Left cardiac atrium (tissue), 4 donors: ENCODE measurements at places on chromosomes 13 and 19.

GRCh38 chr19:45630463-45630862 is 8.7 kb downstream of the EML2 start:
- DNase-seq: no peak

DNA sequence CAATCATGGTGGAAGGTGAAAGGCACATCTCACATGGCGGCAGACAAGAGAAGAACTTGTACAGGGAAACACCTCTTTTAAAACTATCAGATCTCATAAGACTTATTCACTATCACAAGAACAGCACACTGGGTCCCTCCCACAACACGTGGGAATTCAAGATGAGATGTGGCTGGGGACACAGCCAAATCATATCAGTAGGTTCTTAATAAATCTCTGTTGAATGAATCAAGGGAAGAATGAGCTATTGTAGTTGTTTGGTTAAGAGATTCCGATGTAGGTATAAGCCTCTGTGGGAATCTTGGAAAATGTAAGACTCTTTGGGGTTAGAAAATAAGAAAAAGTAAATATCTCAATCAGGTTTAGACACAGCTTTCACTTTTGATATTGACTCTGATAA is 400.2 kb downstream of the KCNRG start:
- DNase-seq: no peak

DNA sequence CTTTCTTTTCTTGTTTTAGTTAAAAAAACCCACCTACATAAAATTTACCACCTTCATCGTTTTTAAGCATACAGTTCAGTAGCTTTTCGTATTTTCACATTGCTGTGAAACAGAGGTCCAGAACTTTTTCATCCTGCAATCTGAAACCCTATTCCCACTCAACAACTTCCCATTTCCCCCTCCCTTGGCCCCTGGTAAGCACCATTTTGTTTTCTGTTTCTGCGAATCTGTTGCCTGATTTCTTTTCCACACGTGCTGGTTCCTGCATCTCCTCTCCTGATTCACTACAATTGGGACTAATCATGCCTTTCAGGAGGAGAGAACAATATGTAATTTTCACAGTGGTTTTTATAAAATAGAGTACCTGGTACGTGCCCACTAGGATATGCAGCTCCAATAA is 149.2 kb upstream of the RNF113B start:
- DNase-seq: no peak

DNA sequence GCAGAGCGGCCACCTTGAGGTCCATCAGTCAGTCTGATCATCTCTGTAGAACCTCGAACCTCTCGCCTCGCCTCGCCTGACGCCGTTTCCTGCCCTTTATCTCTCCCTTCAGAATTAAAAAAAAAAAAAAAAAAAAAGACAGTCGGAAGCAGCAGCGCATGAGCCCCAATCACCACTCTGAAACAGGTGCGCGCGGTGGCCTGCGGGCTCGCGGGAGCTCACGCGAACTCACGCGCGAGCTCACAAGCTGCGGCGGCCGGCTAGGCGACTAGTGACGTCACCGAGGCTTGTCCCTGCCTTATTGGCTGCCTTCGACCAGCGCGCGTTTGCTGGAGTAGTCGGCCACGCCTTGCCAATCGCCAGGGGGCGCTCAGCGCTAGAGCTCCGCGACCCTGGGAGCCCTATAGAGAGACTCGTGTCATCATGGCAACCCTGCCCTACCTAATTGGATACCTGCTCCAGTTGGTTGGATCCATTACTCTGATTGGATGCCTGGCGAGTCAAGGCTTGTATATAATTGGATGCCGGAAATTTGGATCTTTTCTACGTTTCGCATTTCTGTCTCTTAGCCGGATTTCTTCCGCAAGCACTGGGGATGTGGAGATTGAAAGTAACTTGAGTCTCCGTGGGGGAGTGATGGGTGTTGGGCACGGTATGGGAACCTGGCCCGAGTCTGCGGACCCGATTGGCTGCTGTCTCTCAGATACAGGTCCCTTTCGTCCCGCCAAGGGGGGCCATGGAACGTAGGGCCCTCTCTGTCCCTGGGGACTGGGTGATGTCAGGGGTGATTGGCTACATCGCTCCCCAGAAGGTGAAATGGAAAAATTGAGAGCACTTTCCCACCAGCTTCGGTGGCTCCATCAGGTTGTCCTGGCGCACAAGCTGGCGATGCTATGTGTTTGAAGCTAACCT is 31.6 kb downstream of the SYT3 start:
- DNase-seq: peak; percentile 90

DNA sequence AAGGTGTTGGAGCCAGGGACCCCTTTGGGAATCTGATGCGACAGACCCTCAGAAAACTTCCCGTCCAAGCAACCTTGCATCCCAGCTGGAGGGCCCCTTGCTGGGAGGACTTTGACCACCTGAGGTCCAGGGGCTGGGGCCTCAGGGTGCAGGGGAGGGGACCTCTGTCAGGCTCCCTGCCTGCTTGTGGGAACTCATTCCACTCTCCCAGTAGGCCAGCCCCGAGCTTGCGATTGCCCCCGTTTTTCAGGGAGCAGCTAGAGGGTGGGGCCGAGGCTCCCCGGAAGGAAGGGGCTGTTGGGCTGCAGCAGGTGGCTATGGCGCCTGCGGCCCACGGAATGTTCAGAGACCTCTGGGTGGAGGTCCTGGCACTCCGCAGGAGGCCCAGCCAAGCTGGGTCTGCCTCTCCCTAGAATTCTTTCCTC is 2.8 kb downstream of the GNA11 start:
- no peak for DNase-seq

DNA sequence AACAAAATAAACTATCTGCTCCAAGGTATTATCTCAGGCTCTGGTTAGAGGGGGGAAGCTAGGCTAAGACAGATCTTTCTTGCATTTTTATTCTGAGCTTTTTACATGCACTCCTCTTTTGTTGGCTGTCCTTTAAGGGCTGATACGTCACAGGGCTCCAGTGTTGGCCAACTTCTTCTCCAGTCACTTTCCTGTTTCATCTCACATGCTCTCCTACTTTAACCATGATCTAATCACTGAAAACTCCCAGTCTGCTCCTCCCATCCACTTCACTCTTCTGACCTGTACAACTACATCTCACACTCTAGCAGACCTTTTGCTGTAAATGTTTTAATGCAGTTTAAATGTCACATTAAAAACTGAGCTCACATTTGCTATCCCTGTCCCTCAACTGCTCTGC is 510.0 kb upstream of the KLF12 start:
- no peak for DNase-seq

GRCh38 chr13:29546662-29547061 is 48.8 kb downstream of the SLC7A1 start:
- no peak for DNase-seq

GRCh38 chr13:57799624-57800023 is 168.1 kb downstream of the PCDH17 start:
- DNase-seq: no peak

DNA sequence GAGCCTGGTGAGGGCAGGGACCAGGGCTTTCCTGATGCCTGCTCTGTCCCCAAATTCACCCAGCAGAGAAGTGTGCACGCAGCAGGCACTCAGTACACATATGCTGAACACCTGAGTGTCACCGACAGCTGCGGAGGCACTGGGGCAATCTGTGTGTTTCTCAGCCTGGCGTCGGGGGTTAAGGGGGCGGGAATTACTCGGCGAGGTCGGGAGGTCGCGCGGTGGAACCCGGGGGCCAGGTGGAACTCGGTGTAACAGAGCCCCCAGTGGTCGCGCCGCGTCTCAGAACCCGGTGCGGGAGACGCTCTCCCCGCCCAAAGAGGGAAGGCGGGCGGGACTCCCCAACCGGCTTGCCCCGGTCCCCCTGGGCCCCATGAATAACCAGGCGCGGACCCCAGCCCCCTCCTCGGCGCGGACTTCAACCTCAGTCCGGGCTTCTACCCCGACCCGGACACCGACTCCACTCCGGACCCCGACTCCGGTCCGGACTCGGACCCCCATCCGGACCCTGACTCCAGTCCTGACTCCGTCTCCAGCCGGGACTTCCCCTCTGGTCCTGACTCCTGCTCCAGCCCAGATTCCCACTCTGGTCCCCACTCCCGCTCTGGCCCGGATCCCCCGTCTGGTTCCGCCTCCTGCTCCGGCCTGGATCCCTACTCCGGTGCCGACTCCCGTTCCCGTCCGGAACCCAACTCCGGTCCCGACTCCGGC is at the start of gene SELENOV:
Gene SELENOV (plus strand): TSS at position 300 of the 711 bp plus-strand sequence. CDS start 74 bp downstream, at position 374.
- no peak for DNase-seq

DNA sequence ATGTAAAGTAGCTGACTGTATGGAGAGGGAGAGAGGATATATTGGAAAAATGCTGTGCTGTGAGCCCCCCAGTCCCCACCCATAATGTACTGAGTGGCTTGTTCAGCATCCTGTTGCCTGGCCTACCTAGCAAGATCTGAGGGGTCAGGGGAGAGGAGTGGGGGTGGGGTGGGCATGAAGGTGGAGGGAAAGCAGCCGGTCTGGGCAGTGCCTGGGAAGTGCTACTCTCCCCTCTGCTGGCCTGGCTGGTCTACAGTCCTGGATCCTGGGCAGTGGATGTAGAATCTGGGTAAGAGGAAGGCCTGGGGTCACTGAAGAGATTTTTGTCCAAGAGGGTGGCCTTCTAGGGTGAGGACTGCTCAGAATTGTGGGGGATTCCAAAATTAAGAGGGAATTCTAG is 210.5 kb downstream of the PDS5B start:
- no peak for DNase-seq

GRCh38 chr19:1288833-1289685 is 3.4 kb downstream of the EFNA2 start:
- no peak for DNase-seq

- DNase-seq: no peak
Observed at GRCh38 chr13:21616880-21617279, 12.9 kb upstream of the MICU2 start.
